ENCODE measurements at places on chromosomes 7 and 10. TPM values are rescaled to one million over a fixed set of nuclear protein-coding genes. Genes with fewer than 3 reads are reported as not detected.

GRCh38 chr10:43308986-43309385, 42.1 kb upstream of the RASGEF1A start:
- no peak for DNase-seq

DNA sequence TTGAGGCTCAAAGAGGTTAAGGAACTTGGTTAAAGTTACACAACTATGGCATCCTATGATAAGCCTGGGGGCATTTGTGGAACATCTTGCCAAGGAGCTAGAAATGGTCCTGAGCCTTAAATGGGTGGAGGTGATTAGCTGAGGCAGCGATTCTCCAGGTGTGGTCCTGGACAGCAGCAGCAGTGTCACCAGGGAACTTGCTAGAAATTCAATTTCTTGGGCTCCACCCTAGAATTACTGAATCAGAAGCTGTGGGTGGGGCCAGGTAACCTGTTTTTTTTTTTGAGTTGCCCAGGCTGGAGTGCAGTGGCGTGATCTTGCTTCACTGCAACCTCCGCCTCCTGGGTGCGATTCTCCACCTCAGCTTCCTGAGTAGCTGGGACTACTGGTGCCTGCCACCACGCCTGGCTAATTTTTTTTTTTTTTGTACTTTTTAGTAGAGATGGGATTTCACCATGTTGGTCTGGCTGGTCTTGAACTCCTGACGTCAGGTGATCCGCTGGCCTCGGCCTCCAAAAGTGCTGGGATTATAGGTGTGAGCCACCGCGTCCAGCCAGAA, 13.1 kb downstream of the RPS24 start:
- no peak for DNase-seq

- no peak for DNase-seq
These were observed 83.5 kb downstream of the MAPK8 start for GRCh38 chr10:48389846-48390557.

DNA sequence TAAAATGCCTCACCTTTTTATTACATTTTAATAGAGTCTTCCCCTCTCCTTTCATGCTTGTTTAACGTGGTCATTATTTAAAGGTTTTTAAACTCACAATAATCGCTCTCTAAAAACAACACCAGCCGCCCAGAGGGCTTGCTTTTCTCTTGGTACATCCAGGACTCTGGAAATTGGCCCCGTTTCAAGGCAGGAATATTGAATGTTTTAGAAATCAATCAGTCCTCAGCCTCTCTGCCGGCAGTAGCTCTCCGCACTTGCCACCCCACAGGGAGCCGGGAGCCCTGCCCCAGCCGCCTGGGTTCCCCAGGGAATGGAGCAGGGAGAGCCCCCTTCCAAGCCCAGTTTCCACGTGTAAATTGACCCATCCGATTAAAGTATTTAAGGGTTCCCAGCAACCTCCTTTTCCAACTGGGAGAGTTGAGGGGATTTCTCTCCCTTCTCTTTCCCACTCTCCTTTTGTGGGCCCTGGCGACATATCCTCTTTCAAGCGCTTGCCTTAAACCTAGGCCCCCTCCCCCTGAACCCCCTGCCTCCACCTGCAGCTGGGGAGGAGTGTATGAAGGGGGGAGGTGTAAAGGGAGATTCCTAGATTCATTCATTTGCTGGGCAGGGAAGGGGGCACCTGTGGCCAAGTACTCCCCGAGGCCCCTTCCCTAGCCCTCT, 1.9 kb downstream of the FGF8 start:
- no peak for DNase-seq

DNA sequence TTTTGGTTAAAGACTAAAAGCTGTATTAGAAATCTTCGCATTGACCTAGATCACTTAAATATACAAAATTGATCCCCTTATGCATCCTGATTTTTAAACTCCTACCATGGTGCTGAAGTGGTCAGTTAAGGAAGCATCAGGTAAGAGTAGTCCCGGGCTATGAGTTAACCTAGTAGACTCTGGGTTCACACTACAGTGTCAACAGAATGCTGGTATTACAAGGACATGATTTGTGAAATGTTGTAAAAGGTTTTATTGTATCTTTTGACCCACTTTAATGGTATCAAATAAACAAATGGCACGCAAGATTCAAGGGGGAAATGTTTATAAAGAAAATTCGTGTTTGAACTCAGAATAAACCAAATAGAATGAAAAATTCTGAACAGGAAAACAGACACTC, 36.8 kb downstream of the RTKN2 start:
- DNase-seq = no peak

LRRN3 gene
- total RNA-seq = 1.1 TPM

GRCh38 chr10:4385231-4385870, 440.7 kb upstream of the AKR1E2 start:
- no peak for DNase-seq

TRPV5 gene
- 0.23 TPM for total RNA-seq

DNA sequence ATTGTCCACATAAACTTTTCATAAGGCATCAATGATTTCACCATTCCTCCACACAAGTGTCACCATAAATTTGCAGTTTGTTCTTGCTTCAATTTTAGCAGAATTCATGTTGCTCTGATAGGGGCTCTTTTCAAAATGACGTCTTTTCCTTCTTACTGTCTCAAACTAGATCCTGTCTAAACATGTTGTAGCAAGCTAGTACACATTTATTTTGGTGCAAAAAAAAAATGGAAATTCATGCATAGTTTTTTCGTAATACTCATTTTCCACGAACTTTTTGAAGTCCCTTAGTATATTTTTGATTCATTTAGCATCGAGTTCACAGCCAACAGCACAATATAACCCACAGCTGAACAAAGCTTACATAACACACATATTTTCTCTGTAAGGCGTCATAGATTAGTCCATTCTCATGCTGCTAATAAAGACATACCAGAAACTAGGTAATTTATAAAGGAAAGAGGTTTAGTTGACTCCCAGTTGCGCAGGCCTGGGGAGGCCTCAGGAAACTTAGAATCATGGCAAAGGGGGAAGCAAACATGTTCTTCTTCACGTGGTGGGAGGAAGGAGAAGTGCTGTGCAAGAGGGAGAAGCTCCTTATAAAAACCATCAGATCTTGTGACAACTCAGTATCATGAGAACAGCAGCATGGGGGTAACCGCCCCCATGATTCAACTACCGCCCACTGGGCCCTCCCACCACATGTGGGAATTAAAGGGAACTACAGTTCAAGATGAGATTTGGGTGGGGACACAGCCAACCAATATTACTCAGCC, 301.5 kb downstream of the CCDC3 start:
- DNase-seq = no peak

ZNF92 gene
- 3.2 TPM for total RNA-seq

GRCh38 chr10:35005868-35006267, 84.3 kb downstream of the CUL2 start:
- DNase-seq = no peak

DNA sequence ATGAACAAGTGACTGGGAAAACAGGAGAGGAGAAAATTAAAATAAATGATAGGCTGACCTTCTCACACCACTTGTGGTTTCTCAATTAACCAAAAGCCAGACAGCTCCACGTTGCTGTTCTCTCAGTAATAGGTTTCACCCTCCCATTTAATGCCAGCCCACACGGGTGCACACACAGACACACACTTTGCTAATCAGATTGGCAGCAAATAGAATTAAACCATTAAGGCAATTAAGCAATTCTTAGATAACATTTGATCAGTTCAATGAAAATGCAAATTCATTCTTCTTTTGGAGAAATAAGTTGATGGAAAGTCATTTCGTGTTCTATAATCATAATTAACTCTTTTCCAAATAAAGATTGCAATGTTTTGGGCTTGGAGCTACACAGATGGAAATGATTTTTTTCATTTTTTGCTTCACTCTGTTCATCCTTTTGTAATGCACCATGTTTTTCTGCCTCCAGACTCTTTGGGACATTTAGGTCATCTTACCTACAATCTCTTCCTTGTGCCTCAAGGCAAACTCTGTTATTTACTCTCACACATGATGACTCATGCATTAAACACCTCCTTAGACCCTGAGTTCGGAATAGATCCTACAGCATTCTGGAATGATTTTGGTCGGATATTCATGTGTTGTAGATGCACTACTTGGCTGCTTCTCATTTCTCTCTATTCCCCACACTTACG, 700.7 kb downstream of the AUTS2 start:
- DNase-seq = no peak

CCZ1 gene
- total RNA-seq = 21.2 TPM

DMTF1 gene
- total RNA-seq = 35.3 TPM

PSD gene
- total RNA-seq = 0.59 TPM

MMRN2 gene
- total RNA-seq = 12.1 TPM

- DNase-seq = no peak
These were observed 12.2 kb upstream of the LAT2 start for GRCh38 chr7:74197449-74198124.

GRCh38 chr10:101280511-101280910, 51.2 kb upstream of the LBX1 start:
- DNase-seq = no peak

DNA sequence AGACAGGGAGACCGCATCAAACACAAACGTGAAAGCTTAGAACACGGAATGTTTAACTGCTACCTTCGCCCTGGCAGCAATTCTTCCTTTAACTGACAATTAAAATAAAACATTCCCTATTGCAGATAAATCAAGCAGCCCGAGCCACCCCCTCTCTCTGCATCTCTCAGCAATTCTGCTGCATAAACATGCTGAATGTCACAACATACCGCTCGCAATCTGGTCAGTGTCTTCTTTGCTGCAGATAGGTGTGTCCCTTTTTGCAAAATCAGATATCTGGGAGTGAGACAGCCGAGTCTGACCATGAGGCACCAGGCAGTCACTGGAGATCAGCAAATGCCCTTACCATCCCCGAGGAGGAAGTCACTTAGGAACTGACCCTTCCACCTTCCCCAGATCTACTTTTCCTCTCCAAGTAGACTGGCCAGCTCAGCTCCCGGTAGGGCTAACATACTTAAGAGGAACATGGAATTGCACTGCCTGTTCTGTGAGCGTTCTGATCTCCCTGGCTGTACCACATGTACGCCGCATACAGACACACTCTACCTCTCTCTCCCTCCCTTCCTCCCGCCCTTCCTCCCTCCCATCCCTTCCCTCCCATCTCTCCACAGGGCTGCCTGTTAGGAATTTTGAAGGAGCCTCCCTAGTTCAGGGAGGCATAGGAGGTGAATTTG, at the start of gene FRMD4A:
Gene FRMD4A (minus strand): TSS at position 537 of the 674 bp plus-strand sequence.
- no peak for DNase-seq

GRCh38 chr10:47095211-47095610, 184.0 kb downstream of the PTPN20 start:
- DNase-seq = no peak

DNA sequence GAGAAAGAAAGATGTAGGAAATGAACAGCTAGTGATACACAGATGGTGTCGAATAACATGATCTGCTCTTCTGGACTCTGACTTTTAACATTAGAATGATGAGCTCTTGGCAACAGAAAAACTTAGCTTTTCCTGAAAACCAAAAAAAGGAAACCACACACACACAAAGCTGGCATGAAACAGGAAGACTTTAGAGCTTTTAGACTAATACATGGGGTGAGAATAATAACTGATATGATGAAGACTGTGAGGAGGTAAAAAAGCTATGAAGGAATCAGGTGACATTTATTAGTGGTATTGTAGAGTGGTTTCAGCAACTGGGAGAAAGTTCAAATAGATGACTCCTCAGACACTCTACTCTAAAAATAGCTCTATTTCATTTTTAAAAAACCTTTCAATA, 491.9 kb downstream of the PARD3 start:
- DNase-seq = no peak

GRCh38 chr10:67697724-67698131, 1.7 kb upstream of the CTNNA3 start:
- DNase-seq = no peak

- no peak for DNase-seq
These were observed 41.1 kb upstream of the FIGNL1 start for GRCh38 chr7:50491209-50491608.

TMEM26 gene
- 1.7 TPM for total RNA-seq

DNA sequence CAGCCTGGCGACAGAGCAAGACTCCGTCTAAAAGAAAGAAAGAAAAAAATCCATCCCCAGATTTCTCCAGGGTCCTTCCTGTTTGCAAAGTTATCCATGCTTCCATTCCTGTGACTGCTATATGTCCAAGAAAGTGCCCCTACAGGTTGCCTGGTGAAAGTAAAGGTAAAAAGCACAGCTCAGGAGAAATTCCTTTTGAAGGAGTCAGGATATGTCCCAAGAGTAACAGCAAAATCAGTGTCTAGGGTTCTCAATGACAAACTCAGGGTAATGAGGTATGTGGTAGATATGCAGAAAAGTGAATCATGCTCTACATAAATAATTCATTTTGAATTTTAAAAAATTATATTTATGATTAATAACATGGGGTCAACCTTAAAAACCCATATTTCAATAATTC, 91.5 kb downstream of the CTTNBP2 start:
- no peak for DNase-seq

GRCh38 chr7:43302211-43302711, 189.8 kb downstream of the HECW1 start:
- DNase-seq = no peak

ADGRA1 gene
- 0.08 TPM for total RNA-seq

DNA sequence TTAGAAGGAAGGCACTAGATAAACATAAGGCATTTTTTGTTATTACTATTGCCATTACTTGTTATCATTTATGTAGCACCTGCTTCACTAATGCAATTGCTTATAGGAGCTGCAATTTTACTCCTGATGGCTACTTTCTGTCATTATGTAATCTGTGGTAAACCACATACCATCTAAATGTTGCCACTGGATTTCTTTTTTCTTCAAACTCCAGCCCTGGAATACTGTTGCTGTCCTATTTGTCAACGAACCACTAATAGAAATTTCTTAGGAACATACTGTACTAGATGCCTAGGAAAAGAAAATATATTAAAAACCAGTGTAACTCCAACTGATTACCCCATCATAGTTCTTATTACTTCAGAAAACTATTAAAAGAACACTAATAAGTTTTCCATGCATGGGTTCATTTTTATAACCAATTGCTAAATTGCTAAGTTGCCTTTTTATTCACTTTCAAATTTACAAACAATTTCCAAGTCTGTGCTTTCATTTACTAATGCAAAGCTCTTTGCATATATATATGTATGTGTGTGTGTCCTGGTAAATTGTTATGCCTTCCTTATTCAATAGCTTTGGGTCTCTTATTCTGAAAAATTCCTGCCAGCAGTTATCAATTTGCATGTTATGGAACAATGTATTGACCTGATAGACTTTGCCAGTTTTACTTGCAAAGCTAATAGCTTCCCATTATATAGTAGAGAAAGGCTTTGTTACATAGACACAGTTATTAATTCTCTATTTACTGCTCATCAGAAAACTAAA, 287.4 kb downstream of the EXOC4 start:
- DNase-seq = no peak

COL1A2 gene
- total RNA-seq = 86.2 TPM

ZNF727 gene
- 0.05 TPM for total RNA-seq
